Activated B cell treated with CpG ODN at 0.5 μM for 24 hours (primary cell): ENCODE measurements at places on chromosomes 2 and 18. TPM values are rescaled to one million over a fixed set of nuclear protein-coding genes. Genes with fewer than 3 reads are reported as not detected.

DNA sequence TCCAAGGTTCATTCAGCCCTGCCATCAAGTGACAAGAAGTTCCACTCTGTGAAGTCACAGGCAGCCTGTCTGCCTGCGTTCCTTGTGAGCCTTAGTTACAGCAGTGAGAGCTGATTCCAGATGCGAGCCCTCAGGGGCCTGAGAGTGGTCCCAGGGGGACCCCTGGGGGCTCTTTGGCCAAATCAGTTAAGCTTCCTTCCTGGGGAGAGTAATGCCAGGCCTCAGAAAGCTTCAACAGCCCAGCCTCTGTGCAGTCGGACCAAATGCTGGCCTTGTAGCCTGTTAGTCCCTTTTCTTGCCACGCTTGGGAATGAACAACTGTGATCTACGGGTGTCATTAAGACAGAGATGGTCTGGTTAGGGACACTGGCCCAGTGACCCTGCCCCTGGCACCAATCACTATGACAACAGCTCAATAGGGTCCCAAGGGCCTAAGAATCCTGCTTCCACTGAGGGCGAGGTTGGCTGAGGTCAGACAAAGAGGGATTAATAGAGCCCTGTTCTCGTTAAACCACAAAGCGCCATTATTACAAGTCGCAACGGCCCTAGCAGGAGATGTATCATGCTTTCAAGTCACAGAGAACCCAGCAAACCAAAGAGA lies 50.9 kb downstream of the HS1BP3 start:
- no peak for DNase-seq

GRCh38 chr18:27042177-27042576 lies 142.9 kb downstream of the CHST9 start:
- DNase-seq = no peak

- DNase-seq = no peak
These were observed 35.2 kb upstream of the DNAJC10 start for GRCh38 chr2:182680837-182681236.

DNA sequence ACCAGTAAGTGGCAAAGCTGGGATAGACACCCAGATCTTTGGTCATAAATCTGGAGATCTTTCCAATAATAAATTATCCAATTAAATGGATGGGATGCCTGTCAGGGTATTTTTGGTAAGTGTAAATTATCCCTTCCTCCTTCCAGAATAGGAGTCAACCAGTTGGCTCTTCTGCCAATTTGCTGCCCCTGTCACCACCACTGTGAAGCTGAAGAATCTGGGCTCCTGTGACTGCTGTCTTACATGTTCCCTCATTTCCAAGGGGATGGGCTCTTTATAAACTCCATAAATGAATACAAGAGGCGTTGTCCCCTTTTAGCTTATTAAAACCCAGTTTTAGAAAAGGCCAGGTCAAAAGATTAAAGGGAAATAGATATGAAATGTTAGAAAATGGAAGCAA lies 17.8 kb upstream of the BMP10 start:
- DNase-seq = no peak

GRCh38 chr2:67576991-67577390 lies 179.9 kb downstream of the ETAA1 start:
- DNase-seq = no peak

- DNase-seq = no peak
These were observed 98.6 kb upstream of the ZNF397 start for GRCh38 chr18:35142275-35142615.

GRCh38 chr2:56475191-56475590 lies 291.4 kb downstream of the CCDC85A start:
- DNase-seq = no peak

- DNase-seq = no peak
These were observed 27.9 kb downstream of the GPC1 start for GRCh38 chr2:240463274-240463865.

DNA sequence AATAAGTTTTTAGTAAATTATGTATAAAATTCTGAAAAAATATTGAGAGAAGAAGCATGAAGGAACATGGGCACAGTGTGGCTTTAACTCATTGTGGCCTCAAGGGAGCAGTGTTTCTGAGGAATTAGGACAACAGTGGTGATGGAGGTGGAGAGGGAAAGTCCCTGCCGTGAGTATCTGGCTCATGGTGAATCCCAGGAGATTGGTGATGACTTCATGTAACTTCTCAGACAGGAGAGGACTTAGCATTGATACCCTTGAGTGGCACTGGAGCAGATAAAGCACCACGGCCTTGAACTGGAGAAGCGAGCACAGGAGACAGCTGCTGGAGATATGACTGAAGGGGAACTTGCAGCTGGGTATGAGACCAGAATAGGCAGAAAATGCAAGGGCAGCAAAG lies 35.0 kb upstream of the LRP1B start:
- no peak for DNase-seq

GRCh38 chr2:187867165-187867564 lies 312.9 kb upstream of the TFPI start:
- no peak for DNase-seq

DNA sequence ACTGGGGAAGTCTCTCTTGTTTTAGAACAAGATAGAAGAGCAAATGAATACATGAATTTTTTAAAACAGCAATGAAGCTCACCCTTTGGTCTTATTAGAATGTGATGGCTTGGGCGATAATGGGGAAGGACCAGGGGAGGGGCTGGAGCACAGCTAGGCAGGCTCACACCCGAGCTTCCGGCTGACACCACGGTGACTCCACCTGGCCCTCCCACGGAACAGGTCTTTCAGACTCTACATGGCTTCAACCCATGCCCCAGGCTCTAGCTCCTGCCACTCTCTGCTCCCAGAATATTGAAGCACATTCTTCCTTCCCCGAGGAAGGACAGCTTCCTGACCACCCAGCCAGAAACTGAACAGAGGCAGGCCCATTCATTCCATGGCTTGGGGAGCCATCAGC lies 127.5 kb upstream of the AGAP1 start:
- DNase-seq = no peak

DNA sequence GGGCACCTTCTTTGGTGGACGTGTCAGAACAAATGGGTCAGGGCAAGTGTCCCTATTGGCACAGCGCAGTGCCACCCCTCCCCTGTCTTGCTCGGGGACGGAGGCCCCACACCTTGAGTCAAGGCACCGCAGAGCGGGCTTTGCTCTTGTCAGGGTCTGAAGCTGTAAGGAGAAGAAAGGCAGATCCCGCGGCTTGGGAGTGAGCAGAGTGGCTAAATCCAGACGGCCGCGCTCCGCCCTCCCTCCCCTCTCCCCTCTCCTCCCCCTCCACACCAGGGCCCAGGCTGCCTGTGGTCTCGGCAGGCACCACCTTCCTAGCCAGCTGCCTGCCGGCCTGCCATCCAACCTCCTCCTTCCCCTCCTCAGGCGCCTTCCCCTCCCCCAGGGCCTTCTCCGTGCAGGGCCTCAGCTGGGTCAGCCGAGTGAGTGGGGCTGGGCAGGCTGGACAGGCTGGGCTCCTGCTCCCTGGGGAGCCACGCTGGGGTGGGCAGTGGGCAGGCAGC lies 25.8 kb downstream of the SPEG start:
- no peak for DNase-seq

- DNase-seq = no peak
These were observed 35.7 kb downstream of the ACVR1C start for GRCh38 chr2:157592948-157593347.

GRCh38 chr18:61892683-61893308 lies at the start of gene RNF152:
Gene RNF152, minus strand, starts transcription at chr18:61893007. Its CDS starts 76,544 bp downstream, at chr18:61816463.
- no peak for DNase-seq

- DNase-seq = no peak
These were observed 133.5 kb downstream of the CDH20 start for GRCh38 chr18:61466736-61467135.

DNA sequence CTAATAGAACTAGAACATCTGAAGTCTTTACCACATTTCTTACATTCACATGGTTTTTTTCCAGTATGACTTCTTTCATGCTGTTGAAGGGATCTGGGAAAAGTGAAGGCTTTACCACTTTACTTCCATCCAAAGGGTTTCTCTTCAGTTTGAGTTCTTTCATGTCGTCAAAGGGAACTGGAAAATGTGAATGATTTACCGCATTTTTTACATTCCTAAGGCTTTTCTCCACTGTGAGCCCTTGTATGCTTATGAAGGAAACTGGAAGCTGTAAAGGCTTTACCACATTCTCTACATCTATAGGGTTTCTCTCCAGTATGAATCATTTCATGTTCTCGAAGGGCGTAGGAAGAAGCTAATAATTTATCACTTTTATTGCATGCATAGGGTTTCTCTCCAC lies 46.7 kb downstream of the NBEAL1 start:
- no peak for DNase-seq

- no peak for DNase-seq
These were observed 10.2 kb downstream of the NEDD4L start for GRCh38 chr18:58054041-58054781.

- no peak for DNase-seq
These were observed 50.2 kb upstream of the PLB1 start for GRCh38 chr2:28445448-28446258.

GRCh38 chr2:201108341-201108740 lies 7.6 kb upstream of the CFLAR start:
- DNase-seq = no peak

DNA sequence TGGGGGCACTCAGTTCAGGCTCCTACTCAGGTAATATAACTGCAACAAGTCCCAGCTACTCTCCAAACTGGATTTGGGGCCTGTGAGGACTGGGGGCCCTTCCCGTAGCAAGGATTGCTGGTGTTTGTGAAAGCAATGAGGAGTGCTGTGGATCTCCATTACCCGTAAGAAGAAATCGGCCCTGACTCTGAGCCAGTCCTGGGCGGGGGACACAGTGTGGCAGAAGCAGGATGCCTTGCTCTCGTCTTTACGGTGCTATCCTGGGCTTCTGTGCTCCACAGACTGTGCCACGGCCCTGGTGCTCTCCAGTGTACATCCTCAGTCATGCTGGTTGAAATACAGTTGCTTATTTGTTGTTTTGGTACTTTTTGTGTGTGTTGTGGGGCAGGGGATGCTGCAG lies 172.9 kb downstream of the NDUFA10 start:
- DNase-seq = no peak

DNA sequence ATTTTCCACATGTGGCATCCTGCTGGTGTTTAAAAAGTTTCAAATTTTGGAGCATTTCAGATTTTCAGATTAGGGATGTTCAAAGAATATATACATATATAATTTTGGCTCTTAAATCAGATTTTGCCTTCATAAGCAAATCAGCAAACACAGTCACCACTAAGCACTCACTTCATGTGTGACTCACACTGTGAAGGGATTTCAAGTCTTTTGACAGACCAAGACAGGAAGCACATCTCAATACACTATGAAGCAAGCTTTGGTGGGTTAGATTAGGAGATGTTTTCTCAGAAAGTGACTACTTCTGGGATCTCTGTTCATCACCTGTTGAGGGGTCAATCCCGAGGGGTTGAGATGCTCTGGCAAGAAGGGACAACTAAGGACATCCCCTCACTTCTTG lies 227.8 kb upstream of the RBBP8 start:
- no peak for DNase-seq

NTSR2 gene
- total RNA-seq = not detected in 2 replicates

DSG1 gene
- total RNA-seq = not detected in 2 replicates

ARHGAP28 gene
- total RNA-seq = not detected in 2 replicates

MYL1 gene
- total RNA-seq = not detected in 2 replicates

ACTG2 gene
- total RNA-seq = not detected in 2 replicates

KANSL3 gene
- total RNA-seq = 24.6 and 31.4 TPM in 2 replicates

VWC2L gene
- not detected in 2 replicates for total RNA-seq

POU3F3 gene
- total RNA-seq = not detected in 2 replicates

SPR gene
- total RNA-seq = 0.29 and 0.31 TPM in 2 replicates

COBLL1 gene
- total RNA-seq = 182 and 222 TPM in 2 replicates

TCF23 gene
- total RNA-seq = 0.07 TPM in 1 of 2 replicates, not detected in the other

GALM gene
- total RNA-seq = 3.5 and 5.4 TPM in 2 replicates

DSC2 gene
- total RNA-seq = not detected in 2 replicates

ABCG5 gene
- not detected in 2 replicates for total RNA-seq
